Stimulated activated CD8-positive, alpha-beta memory T cell treated with anti-CD3 and anti-CD28 coated beads, Interleukin-4, amount 100 ng/mL, for 4 hours (primary cell): ENCODE measurements at places on chromosomes 4 and X.

DNA sequence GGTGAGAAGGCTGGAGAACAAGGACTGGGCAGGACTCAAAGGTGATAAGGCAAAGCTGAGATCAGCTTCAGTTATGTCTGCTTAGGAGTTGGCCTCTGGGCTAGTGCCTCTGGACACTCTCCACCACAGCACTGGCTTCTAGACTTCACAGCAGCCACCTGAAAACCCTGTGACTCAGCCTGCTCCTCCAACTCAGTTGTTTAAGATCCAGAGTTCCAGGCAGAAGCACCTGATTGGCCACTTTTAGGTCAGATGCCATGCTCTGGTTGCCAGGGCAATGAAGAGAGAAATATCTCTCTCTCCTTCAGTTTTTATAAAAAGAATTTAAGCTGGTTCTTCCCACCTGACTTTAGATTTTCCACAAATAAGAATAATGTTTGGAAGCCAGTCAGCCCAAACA is 47.9 kb upstream of the BLTP1 start:
- DNase-seq: no peak

- no peak for DNase-seq
These were observed 115.2 kb downstream of the SORCS2 start for GRCh38 chr4:7307394-7308099.

- DNase-seq: no peak
These were observed 27.9 kb upstream of the SLITRK4 start for GRCh38 chrX:143663755-143664154.

- no peak for DNase-seq
These were observed 101.8 kb upstream of the NPY2R start for GRCh38 chr4:155106629-155107028.

DNA sequence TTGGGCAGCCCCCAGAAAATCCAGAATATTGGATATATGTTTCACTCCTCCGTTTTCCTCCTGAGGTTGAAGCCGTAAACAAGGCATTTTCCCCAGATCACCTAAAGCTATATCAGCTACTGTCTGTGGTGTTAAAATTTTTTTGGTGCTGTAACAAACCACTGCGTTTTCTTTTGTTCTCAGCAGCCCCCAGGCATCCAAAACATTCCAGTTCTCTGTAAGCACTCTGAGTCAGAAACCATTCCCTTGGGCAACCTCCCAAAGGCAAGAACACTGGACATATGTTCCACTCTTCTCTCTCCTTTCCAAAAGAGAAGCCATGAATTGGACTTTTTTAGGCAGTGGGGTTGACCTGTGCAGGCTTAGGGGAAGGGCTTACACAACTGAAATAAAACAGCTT is 310.9 kb downstream of the MID1IP1 start:
- DNase-seq: no peak

DNA sequence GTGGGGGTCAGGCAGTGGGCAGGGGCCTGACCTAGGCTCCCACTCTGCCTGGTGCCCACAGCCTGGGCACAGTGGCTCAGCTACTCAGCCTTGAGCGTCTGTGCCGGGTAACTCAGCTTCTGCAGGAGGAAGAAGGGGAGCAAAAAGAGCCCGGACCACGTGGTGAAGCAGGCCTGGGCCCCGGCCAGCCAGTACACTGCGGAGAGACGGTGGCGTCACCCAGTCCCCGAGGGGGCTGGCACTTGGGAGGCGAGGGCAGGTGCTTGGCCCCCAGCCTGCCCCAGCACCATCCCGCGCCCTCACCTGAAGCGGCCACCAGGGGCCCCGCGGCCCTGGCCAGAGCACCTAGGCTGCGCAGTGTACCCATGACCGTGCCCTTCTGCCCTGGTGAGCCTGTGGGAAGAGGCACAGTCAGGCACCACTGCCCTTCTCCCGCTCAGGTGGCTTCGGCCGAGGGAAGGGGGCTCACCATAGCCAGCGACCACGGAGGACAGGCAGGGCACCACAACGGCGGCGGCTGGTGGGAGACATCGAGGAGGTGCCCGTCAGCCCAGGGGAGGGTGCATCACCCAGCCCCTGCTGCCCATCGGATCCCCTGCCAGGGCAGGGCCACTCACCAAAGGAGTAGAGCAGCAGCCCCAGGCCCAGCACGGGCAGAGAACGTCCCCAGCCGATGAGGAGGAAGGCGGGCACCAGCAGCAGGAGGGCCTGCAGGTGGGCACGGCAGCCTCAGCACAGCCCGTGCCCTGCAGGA is 32.3 kb downstream of the NOP14 start:
- no peak for DNase-seq

DNA sequence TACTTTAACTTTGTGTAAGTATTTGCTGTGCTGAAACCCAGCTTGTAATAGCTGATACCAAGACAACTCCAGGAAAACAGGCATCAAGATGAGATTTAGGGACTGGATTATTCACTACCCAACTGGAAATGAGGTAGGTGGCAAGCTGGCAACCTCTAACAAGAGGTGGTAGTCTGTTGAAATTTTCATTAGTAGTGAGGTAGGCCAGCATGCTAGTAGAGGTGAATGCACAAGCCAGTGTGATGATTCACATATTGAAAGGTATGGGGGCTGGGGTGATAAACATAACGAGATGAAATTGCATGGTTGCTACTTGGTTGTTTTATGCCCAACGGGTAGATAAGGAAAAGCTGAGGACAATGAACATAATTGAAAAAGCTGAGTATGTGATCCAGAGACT is 8.5 kb upstream of the TMPRSS11D start:
- DNase-seq: no peak

DNA sequence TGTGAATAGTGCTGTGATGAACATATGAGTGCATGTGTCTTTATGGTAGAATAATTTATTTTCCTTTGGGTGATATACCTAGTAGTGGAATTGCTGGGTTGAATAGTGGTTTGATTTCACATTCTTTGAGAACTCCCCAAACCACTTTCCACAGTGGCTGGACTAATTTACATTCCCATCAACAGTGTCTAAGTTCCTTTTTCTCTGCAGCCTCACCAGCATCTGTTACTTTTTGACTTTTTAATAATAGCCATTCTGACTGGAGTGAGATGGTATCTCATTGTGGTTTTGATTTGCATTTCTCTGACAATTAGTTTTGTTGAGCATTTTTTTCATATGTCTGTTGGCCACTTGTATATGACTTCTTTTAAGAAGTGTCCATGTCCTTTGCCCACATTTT is 29.1 kb downstream of the JADE3 start:
- no peak for DNase-seq

- DNase-seq: no peak
These were observed 19.6 kb downstream of the RCHY1 start for GRCh38 chr4:75494563-75494962.

DNA sequence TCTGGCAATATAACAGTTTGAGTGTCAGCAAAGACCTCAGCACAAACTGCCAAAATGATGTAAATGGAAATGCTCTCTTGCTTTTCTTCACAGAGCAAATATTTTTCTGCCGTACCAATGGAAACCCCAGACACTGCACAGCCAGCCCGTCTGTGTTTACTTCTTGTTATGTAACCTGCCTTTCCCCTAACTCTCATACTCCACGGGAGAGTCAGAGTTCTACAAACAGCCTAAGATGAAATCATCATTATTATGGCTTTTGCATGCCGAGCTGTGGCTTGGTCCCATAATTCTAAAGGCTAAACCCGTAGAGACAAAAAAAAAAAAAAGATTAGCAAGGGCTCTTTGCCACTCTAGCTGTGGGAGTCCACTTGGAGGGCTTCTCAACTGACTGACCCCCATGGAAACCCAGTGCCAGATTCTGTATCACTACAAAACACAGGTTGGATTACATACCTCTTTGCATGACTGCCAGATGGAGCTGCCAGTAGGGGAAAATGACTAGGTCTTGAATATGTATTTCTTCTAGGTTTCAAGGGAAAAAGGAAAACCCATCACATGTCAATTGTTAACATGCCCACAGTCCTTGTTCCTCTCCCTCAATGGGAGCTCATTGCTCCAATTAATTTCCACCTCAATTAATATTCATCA is 197.2 kb upstream of the CNKSR2 start:
- DNase-seq: no peak

DNA sequence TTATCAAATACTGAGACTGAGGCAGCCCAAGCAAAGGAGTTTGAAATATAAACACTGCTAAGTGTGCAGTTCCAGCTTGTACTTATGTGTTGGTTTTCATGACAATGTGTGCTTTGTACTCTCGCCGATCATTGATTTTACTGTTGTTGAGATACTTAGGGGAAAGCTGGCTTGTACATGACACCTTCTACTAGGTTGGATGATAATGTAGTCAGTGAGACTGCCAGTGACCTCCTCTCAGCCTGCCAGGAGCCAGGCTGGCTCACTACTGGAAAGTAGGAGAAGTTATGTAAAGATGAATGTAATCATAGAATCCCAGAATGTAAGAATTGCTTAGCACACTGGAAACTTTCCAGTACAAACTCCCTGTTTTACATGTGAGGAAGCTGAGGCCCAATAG is 132.0 kb downstream of the AFF2 start:
- no peak for DNase-seq

- DNase-seq: no peak
These were observed 72.6 kb upstream of the DHX15 start for GRCh38 chr4:24656906-24657305.

- no peak for DNase-seq
These were observed 83.3 kb upstream of the KIT start for GRCh38 chr4:54574500-54574899.

DNA sequence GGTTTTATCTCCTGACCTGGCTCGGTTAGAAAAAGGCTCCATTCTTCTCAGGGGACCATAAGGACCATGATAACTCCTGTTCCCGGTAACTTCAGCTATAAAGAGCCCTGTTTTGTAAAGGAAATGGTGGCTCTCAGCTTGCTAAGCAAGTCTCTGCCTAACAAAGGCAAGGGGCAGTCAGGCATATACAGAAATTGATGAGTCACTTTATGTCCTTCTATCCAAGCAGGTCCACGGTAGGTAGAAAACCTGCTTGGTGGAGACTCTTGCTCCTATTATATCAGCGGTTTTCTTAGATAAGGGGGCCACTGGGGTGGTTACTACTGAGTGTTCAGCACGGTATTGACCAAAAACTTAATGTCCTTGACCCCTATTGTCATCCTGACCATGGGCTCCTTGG is 203.0 kb upstream of the KLF8 start:
- no peak for DNase-seq

GRCh38 chrX:119082278-119082677 is 9.5 kb downstream of the CT47C1 start:
- DNase-seq: no peak

DNA sequence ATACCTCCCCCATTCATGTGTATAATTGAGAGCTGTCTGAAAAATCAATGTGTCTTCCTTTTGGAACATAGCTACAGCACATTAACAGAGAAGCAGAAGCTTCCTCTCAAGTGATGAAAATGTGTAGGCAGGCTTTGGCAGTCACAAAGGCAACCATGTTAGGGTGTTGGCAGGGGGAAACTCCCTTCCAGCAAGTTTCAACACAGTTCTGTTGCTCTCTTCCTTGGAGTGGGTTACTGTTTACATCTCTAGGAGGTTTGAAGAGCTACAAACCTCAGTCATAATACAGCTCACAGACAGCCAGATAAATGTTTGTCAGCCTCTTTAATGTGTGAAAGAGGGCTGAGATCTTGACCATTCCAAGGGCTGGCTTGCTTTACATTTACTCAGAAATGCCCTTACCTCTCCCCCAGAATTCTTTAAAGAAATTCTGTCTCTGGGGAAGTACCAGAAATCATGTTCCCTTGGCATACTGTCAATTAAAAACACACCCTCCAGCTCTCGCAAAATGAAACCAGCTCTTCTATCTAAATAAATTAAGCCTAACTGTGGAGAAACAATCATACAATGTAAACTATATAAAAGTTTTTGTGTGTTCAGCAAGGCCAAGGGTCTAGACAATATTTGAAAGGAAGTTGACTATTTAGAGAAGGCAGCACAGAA is 18.9 kb downstream of the ZBTB33 start:
- no peak for DNase-seq

- no peak for DNase-seq
These were observed 99.6 kb upstream of the PPP2R3B start for GRCh38 chrX:486325-486724.

DNA sequence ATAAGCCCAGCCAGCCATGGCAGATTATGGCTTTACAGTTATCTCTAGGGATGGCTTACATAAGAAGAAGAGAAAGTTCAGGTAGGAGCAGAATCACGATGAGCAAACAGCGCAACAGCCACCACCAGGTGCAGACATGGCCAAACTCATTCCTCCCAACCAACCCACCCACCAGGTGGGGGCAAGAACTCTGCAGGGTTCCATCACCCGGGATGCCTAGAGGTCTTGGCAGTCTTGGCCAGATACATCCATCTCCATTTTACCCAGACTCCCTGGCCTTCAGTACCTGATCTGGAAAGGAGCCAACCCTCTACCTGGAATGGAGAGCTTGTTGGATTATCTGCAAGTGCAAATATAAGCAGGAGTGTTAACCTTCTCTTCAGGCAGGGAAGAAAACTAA is 7.5 kb downstream of the TSC22D3 start:
- DNase-seq: no peak

- DNase-seq: no peak
These were observed 69.2 kb downstream of the HEPH start for GRCh38 chrX:66233209-66233608.

GRCh38 chrX:16451334-16451733 is 198.6 kb upstream of the S100G start:
- DNase-seq: no peak

DNA sequence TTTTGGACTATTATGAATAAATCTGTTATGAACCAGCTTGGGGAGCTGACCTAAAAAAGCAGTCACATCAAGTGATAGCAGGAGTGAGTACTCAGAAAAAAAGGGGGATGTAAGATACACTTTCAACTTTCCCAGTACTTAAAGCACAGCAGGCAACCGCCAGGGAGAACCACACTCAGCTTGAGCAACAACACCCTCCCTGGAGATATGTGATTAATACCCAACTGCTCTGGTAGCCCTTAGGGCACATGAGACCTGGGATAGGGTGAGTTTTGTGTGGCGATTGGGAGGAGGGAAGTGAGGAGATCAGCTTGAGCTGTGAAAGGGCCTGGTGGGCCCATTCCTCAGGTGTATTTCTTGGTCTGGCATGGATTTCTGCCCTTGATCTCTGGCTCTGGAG is 220.3 kb upstream of the SFRP2 start:
- no peak for DNase-seq
